ENCODE measurements at places on chromosomes 16 and 17. TPM values are rescaled to one million over a fixed set of nuclear protein-coding genes. Genes with fewer than 3 reads are reported as not detected.

DNA sequence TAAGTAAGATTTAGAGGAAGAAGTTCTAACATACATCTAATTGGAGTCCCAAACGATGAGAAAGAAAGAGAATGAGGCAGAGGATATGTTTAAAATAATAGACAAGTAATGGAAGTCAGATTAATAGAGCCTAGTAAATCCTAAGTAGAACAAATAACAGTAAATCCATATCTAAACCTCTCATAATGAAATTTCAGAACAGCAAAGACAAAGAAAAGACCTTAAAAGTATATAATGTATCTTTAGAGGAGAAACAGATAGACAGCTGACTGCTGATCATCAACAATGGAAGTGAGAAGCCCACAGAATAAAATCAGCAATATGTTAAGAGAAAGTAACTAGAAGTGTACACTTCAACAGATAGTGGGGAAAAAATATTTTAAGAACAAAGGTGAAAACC lies 536.2 kb upstream of the ZFHX3 start:
- no peak for DNase-seq

GRCh38 chr16:53597776-53598175 lies 94.8 kb upstream of the AKTIP start:
- DNase-seq: no peak

GRCh38 chr17:34619687-34620217 lies 40.4 kb downstream of the TMEM132E start:
- no peak for DNase-seq

The ATP5PD gene
- total RNA-seq: 158 TPM

- peak; percentile 1 for DNase-seq
Measured at GRCh38 chr17:79626156-79626890, 15.5 kb upstream of the RBFOX3 start.

The SNX20 gene
- total RNA-seq: 16.6 TPM

- peak; percentile 81 for DNase-seq
Measured at GRCh38 chr16:88442727-88443576, 10.1 kb upstream of the ZFPM1 start.

The CDRT15L2 gene
- not detected for total RNA-seq

- DNase-seq: no peak
Measured at GRCh38 chr17:409308-409847, 56.8 kb upstream of the RPH3AL start.

The CD300LG gene
- total RNA-seq: not detected

DNA sequence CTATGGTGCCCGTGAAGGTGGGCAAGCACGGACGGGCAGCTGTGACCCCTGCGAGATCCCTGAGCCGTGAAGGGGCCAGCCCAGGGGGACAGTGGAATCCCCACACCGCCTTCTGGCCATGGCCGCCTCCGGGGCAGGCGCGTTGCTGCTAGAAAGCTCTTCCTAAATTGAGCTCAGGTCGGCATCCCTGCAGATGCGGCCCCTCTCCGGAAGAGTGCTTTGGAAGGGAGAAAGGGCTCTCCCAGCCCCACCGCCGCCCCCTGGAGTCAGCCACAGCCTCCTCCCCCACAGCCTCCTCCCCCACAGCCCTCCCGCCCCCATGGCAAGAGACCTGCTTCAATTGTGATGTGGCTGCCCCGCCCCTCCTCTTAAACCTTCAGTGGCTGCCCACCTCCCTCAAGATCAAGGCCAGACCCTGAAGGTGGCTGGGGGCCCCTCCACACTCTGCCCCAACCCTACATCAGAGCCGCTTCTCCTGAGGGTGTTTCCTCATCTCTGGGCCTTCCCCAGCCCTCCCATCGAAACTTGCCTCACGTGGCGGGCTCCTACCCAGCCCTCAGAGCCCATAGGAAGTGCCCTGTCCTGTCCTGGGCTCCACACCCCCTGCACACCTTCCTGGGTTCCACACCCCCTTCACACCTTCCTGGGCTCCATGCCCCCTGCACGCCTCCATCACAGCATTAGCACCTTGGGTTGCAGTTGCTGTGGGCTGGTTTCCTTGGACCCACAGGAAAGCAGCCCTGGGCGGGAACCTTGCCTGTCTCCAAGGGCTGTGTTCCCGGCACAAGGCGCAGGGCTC lies 5.5 kb upstream of the CBFA2T3 start:
- DNase-seq: no peak

GRCh38 chr17:37295888-37296287 lies 79.9 kb upstream of the C17orf78 start:
- no peak for DNase-seq

The C16orf92 gene
- total RNA-seq: not detected

The CHST4 gene
- total RNA-seq: 0.16 TPM

The VAMP2 gene
- total RNA-seq: 49.6 TPM

- DNase-seq: no peak
Measured at GRCh38 chr17:50594892-50595291, 34.4 kb downstream of the CACNA1G start.

The GJD3 gene
- not detected for total RNA-seq

The ZFHX3 gene
- 0.29 TPM for total RNA-seq

The HIGD1B gene
- not detected for total RNA-seq

The ANKRD13B gene
- total RNA-seq: 40.7 TPM

DNA sequence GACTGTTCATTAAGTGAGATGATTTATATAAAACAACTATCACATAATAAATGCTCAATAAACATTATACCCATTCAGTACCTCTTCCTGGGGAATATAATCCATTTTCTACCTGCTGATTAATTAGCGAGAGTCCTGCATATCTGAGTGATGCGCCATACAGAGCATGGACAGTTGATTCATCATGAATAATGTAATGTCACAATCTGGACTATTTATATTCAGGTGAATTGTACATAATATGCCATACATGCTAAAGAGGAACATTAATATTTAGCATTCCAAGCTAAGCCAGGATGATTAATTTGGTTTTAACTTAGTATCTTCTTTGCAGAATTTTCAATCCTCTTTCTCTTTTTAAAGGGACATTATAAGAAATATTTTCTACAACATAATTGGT lies 362.0 kb upstream of the XYLT1 start:
- no peak for DNase-seq

The WNT9B gene
- total RNA-seq: not detected

DNA sequence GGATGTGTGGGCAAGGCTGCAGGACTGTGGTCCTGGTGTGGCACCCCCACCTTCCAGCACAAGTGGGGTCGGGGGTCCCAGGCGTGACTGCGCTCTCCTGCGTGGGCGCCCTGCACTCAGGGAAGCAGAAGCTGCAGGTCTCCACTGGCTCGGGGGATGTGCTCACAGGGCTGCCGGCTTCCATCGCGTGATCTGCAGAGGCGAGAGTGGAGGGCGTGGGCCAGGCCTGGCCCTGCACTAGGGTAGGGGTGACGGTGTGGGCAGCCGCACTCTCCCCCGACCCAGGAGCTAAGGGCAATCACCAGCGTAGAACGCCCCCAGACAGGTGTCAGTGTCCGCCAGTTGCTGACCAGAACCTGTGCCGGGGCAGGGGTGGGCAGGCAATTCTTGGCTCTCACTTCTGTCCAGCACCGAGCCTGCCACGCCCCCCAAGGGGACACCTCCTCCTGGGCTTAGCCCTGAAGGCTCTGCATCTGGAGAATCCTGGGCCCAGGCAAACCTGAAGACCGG lies 32.3 kb downstream of the TNFRSF13B start:
- no peak for DNase-seq

DNA sequence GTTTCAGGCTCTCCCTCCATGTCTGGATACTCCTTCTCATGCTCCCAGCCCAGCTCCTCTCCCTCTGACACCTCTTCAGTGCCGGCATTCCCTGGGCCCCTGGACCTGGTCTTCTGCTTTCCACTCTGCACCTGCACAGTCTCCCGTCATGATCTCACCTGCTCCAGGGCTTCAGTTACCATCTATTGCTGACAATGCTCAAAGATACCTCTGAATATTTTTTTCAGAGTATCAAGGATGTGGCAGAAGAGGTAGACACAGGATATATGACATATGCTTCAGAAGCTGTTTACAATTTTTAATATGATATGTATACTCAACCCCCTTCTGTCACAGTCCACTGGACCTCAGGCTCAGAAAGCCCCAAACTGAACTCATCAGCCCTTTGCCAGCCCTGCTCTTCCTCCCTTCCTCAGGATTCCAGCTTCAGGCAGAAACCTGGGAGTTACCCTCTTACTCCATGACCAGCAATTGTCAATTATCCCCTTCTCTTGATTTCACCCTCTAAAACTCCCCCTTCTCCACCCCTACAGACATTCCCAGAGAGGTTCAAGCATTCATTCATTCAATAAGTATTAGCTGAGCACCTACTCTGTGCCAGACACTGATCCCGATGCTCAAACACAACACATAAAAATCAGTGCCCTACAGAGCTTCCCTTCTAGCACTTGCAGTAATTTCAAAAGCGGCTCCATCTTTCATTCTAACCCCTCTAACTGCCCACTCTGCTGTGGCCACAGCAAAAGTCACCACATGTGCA lies 7.8 kb upstream of the MLLT6 start:
- DNase-seq: no peak

The KRTAP2-1 gene
- not detected for total RNA-seq

The PRSS33 gene
- total RNA-seq: 0.13 TPM

- no peak for DNase-seq
Measured at GRCh38 chr17:11245187-11245586, 4.2 kb downstream of the SHISA6 start.

GRCh38 chr16:75044800-75045361 lies 46.1 kb downstream of the ZNRF1 start:
- no peak for DNase-seq

The SOX9 gene
- total RNA-seq: 0.15 TPM

The EPX gene
- not detected for total RNA-seq

GRCh38 chr17:14072881-14073280 lies 3.6 kb downstream of the COX10 start:
- DNase-seq: no peak

The SP6 gene
- 0.05 TPM for total RNA-seq

GRCh38 chr16:9374061-9374460 lies 282.6 kb downstream of the HAPSTR1 start:
- no peak for DNase-seq

GRCh38 chr16:62751218-62751617 lies 715.0 kb upstream of the CDH8 start:
- DNase-seq: no peak

GRCh38 chr17:29110372-29110757 lies 67.4 kb downstream of the PIPOX start:
- no peak for DNase-seq

GRCh38 chr16:87278191-87279093 lies 38.8 kb downstream of the C16orf95 start:
- no peak for DNase-seq

- DNase-seq: no peak
Measured at GRCh38 chr17:13593757-13594156, 8.0 kb downstream of the HS3ST3A1 start.

GRCh38 chr17:75406222-75406615 lies 741 bp upstream of the GRB2 start:
- DNase-seq: no peak

The E4F1 gene
- total RNA-seq: 44.3 TPM

GRCh38 chr16:52786091-52786490 lies 239.1 kb upstream of the TOX3 start:
- no peak for DNase-seq

DNA sequence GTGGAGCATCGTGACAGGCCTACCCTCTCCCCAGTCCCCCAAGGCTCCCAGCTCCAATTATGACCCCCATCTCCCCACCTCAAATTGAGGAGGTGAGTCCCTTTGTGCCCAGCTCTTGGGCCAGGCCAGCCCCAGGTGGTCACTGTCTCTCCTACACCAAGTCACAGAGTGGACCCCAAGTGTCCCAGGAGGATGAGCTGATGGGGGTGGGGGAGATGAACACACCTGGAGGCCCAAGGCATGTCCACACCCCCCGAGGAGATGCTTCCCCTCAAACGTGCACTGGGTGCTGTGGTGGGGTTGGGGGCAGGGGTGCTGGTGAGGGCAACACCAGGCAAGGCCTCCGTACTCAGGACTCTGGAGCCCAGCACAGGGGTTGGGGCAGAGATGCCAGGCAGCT lies 73.2 kb downstream of the RBFOX3 start:
- DNase-seq: no peak

DNA sequence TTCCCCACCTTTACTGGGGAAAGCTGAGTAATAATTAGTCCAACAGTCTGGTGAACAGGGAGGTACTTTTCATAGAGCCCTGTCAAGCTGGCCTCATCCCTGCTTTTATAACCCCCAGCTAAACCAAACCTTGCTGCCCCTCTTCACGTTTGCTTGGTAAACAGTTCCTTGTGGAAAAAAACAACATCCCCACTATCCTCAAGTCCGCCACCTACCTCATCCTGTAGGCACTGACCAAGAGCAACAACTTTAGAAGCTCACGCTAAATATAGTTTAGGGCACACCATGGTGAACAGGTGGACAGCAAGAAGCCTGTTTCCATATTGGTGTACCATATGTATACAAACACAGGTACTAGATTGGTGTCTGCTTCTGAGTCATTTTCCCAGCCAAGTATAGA lies 16.5 kb downstream of the NFE2L1 start:
- no peak for DNase-seq

DNA sequence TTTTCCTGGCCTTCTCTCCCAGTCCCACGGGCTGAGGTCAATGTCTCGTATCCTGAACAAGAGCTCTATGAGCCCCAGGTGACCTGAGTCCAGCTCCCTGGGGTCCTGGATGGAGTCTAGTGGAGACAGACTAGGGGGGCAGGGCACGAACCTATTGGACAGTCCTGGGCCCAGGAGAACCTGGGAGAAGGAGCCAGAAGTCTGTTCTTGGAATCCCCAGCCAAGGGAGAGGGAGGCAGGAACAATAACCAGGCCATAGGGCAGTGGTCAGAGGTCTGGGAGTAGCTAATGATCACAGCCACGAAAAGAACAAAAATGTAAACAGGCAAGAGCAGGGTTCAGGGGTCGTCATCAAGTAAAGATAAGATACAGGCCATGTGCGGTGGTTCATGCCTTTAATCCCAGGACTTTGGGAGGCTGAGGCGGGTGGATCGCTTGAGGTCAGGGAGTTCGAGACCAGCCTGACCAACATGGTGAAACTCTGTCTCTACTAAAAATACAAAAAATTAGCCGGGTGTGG lies 60.8 kb downstream of the COPRS start:
- DNase-seq: no peak

DNA sequence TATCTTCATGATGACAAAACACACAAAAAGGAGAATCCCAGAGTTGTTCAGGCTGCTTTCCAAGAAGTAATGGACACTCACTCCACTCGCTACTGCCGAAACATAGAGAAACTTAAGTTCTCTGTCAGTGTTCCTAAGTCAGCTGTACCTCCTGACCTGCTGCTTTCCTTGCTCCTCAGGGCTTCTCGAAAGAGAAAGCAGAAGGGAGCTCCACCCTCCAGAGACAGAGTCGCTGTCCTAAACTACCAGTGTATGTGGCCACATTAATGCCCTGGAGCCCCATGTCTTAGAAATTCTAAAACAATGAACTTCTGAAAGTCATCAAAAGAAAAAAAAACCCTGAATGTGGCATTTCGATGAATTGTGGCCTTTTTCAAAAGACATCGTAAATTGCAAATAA lies 390.8 kb upstream of the MON1B start:
- no peak for DNase-seq

The MYL11 gene
- not detected for total RNA-seq
